T-helper 2 cell (primary cell): ENCODE measurements at places on chromosomes 4 and X.
A peak's percentile ranks its signal among the peaks of the same experiment; 100 is the strongest.

DNA sequence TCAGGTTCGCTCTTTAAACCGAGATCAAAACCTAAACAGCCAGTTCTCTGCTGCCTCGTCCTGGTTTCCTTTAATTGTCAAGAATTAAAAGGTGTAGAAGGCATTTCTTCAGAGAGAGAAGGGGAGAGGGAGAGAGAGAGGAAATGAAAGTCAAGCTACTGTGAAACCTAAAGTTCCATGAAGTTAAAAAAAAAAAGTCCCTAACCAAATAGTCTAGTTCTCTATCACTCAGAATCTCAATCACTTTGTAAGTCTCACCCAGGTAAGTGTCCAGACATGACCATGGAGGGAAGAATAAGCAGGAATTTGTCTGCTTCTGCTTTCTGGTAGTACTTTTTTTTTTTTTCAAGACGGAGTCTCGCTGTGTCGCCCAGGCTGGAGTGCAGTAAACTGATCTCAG, 18.8 kb upstream of the SMIM14 start:
- no peak for DNase-seq

DNA sequence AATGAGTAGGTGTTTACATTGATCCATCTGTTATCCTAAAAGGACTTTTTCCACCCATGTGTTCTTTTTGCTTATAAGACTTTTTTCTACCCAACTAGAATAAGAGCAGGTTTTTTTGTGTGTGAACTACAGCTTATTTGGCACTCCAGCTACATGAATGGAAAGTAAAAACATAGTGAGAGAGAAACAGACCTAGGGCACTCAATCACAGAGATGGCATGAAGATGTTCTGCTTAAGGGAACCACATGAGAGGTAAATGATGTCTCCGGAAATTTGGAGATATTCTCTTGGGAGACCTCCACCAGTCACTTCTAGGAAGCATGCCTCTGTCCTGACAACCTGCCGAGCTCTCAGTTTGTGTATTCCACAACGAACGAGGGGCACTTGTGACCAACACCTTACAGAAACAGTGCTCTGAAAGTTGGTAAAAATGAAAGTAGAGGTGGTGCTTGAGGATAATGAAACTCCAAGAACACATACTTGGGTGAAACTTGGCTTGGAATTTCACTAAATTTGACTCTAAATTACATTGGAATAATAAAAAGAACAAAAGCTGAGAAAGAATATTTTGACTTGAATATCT, 788.4 kb upstream of the GALNTL6 start:
- no peak for DNase-seq

DNA sequence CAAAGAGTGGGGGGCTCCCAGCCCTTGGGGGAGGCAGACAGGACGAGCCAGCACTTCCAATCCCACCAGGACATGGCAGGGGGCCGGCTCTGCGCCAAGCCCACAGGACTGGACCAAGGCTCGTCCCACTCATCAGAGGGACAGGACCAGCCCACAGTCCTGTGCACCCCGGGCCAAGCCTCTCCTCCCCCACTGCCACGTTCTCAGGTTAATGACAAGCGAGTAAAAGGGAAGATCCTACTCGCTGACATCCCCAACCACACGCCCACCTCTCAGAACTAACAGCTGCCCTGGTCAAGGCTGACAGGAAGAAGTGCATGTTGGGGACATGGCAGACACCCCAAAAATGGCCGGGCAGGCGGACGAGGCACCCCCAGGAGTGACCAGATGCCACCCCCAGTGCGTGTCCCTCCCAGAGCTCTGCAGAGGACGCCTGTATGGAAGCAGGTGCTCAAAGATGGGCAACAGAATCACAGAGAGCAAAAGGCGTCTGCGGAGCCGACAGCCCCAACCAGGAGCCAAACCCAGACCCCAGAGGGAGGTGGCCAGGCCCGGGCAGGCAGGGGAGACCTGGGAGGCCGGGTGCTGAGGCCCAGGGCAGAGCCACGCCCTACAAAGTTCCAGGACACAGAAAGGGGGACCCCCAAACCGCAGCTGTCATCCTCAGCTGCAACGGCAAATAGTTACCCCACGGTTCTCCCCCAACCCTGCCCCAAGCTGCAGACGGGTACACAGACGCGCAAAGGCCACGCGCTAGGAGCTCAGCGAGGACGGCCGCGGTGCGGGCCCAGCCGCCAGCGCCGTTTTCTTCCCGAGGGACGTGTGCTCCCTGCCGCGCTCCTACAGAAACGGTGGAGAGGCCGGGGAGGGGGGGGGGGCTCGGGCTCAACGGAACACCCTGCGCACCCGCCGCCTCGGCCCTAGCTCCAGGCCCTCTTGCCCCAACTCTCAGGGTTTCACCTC, 1.7 kb downstream of the CTBP1 start:
- peak; percentile 43 for DNase-seq

GRCh38 chr4:5447755-5448154, 260.6 kb downstream of the EVC2 start:
- no peak for DNase-seq

- no peak for DNase-seq
Measured at GRCh38 chr4:8471211-8471875, 30.8 kb downstream of the TRMT44 start.

DNA sequence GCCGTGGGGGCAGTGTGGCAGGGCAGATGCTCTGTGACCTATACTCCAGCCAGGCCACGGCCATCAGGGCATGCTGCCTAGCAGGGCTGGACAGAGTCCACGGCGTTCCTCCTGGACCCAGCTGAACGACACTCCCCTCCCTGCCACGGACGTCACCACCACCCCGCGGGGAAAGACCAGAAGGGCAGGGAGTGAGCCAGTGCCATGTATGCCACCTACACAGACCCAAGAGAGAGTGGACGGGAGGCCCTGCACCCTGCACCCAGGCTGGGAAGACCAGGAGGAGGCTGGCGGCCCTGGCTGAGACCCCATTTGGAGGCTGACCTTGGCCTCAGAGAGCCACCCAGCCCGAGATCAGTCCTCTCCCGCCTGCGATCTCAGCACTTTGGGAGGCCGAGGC, 101.9 kb downstream of the FAM53A start:
- no peak for DNase-seq

GRCh38 chr4:4609622-4610334, 67.9 kb upstream of the STX18 start:
- DNase-seq = no peak

- DNase-seq = no peak
Measured at GRCh38 chrX:123450222-123450621, 266.1 kb downstream of the GRIA3 start.

DNA sequence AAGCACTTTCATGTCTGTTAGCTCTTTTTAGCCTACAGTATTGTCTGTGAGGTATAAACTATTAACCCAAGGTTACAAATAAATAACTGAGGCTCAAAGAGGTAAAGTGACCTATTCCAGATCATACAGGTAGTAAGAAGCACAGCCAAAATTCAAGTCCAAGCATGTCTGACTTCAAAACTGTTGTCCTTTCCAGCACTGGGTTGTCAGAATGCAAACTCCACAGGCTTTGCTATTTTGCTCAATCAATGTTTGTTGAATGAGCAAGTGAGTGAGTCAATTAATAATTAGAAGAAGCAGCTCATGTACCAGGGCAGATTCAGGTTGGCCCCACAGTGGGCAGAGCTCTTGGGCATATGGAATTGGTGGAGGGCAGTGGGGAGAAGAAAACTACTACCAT, 134.1 kb upstream of the ARHGEF9 start:
- no peak for DNase-seq

DNA sequence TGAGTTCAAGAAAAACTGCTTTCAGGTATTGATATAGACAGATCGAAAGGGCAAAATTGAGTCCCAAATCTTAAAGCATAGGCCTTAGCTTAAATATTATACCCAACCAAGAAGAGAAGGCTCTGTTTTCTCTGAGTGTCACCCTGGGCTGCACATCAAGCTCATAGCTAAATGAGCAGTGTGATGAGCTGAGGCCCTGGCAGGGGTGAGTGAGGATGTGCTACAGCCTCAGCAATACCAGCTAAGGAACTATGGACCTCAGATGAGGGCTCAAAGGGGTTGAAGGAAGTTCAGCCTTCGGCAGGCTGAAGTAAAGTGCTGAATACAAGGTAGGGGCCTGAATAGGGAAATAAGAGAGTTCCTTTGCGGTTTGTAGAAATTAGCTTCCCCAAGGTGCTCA, 79.3 kb downstream of the FAM114A1 start:
- no peak for DNase-seq

- no peak for DNase-seq
Measured at GRCh38 chr4:34850421-34850820, 1393.9 kb downstream of the ARAP2 start.

GRCh38 chr4:131339137-131339536, 1810.0 kb upstream of the PCDH10 start:
- DNase-seq = no peak

DNA sequence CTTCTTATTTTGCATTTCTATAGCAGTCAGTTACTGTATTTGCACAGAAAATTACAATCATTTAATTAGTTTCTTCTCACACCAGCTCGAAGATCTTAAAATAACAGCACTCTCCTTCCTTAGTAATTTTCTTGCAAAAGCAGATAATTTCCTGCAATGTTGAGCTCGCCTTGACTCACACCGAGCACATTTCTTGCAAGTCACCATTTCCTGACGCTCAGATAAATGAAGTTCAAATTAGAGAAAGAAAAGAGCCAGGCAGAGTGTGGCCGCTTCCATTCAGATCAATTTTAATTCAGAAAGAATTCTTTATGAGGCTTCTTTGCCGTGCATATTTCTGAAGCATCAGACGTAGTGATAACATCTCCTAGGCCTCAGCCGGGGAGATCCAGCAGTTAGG, 10.1 kb downstream of the SORCS2 start:
- no peak for DNase-seq

DNA sequence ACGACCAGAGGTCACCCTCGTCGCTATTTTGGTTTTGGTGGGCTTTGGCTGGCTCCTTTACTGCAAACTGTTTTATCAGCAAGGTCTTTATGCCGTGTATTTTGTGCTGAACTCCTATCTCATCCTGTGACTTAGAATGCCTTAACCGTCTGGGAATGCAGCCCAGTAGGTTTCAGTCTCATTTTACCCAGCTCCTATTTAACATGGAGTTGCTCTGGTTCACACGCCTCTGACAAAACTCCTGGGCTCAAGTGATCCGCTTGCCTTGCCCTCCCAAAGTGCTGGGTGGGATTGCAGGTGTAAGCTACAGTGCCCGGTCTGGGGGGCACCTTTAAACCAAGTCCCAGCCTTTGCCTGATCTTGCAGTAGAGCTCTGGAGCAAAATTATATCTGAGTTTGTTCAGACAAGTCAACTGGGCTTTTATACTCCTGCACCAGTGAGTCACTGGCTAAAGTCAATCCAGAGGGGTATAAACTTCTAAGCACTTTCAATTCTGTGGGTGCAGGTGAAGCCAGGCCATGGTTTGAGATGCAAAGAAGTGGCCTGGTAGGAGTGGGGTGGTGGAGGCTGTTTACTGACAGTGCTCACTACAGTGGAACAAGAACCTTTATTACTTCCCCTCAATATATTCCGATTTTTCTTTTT, 50.2 kb downstream of the MGST2 start:
- DNase-seq = no peak

- no peak for DNase-seq
Measured at GRCh38 chr4:153166716-153167501, 37.3 kb upstream of the TRIM2 start.

GRCh38 chr4:188299161-188299560, 159.9 kb downstream of the TRIML1 start:
- no peak for DNase-seq

GRCh38 chr4:119471259-119471658, 149.3 kb upstream of the FABP2 start:
- DNase-seq = no peak

DNA sequence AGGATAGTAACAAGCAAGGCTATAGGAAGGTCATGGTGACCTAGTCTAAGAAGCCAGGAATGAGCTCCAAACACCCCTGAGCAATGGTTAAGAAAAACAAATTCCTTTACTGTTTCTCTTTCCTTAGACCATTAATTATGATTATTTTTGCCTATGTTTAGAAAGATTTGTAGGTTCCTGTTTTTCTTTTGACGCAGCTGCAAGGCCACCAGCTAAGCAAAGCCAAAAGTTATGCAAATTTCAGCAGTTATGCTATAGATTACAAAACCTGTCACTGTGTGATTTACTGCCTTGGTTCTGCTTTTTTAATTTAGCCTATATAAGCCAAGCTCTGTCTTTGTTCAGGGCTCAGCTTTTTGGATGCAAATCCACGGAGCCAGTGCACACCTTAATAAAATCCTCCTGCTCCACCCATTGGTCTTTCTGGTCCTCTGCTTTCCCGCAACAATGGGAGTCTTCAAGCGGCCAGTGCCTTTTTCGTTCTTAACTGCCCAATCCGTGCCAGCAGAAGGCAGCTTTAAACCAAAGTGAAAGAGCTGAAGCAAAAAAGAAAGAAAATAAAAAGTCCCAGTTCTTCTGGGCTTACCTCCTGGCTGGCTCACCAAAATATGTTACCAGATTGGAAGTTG, 1.4 kb upstream of the CEP135 start:
- DNase-seq = no peak

DNA sequence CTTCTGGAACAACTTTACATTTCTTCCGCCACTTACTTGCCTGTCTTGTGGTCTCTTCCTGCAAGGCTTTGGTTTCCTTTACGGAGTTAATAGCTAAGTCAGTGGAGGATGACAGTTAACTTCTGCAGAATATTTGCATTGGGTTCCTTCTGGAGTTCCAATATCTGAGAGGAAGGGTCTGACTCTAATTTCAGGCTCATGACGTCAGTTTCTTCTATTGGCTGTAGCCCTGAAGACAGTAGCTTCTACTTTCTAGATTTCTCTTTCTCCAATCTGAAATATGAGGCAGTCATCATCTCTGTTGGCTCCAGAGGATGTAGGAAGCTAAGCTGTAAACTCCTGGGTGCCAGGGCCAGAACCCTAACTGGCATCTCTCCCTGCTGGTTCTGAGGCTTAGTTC, 76.7 kb downstream of the FRMPD3 start:
- DNase-seq = no peak

- no peak for DNase-seq
Measured at GRCh38 chrX:110145854-110146253, 142.9 kb downstream of the TMEM164 start.

DNA sequence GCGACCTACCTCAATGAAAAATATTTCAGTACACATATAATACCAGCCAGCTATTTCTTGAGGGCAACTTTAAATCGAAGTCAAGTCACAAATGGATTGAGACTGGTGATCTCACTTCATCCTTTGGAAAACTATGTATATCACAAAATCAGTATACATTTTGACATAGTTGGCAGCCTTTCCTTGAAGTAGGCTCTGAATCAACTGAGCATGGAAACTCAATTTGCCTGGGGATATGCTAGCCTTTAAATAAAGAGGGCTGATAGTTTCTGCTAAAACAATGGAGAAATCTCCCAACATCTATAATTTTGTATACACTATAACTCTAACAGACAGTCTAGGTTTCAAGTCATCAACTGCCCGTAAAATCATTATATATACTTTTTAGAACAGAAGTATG, 282.8 kb upstream of the TENM3 start:
- no peak for DNase-seq

DNA sequence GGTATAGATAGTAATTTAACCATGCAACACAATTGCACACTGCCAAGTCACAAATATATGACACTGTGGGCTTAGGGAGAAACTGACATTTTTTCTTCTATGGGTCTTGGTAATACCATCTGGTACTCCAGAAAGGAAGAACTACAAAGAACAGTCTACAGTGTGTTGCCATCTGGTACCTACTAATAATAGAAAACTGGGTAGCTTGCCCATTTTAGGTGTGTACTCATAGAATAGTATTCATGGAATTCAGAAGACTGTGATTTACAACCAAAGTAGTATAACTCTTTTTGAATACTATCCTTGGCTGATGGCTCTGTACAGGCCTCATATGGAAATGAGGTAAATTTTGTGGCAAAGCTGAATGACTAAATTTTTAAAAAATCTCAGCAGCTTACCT, 132.6 kb upstream of the RPS6KA6 start:
- no peak for DNase-seq

- no peak for DNase-seq
Measured at GRCh38 chrX:124300405-124300804, 32.1 kb upstream of the TEX13D start.

GRCh38 chrX:70336767-70337166, 46.9 kb downstream of the KIF4A start:
- DNase-seq = peak; percentile 82
